ENCODE measurements at places on chromosomes 3 and 15.

DNA sequence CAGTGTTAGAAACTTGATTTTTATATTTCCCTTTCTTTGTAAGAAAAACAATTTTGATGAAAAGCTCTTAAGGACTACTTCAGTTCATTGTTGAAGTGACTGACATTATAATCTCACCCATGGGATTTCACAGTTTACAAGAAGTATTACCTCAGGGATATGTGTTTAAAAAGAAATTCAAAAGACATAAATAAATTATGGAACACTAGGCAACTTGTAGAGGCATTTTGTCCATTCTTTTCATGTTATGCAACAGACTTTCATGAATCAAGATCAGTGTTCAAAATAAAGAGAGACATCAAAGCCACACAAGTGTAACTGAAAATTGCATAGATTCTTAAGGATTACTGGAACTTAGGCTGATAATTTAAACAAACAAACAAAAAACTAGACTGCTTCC lies 196.8 kb upstream of the AGTR1 start:
- no peak for DNase-seq

GRCh38 chr3:53043738-53044137 lies 2.1 kb downstream of the SFMBT1 start:
- DNase-seq = no peak

DNA sequence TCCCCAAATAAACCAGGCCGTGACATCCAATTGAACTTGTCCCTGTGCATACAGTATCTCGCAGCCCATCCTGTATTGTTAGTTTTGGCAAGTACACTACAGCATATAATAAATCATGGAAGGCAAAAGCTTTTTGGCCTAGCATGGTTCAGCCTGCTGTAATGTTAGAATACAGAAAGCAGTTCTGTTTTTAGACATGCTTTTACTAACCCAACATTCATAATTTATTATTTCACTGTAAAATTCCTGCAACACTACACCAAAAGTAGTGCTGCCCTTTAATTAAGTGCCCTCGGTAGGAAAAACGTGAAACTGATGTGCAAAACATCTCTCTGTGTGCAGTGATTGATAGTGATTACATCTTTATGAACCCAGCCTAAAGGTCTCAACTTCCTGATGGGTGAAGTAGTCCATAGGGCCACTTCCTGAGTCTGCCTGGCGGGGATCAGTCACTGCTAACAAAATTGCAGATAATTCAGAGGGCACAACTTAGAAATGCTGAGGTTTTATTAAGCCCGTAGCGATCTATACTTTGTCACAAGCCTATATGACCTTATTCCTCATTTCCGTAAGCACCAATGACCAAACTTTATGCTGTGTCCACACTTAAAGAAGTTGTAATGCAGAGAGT lies 227.8 kb downstream of the CDIN1 start:
- DNase-seq = no peak

DNA sequence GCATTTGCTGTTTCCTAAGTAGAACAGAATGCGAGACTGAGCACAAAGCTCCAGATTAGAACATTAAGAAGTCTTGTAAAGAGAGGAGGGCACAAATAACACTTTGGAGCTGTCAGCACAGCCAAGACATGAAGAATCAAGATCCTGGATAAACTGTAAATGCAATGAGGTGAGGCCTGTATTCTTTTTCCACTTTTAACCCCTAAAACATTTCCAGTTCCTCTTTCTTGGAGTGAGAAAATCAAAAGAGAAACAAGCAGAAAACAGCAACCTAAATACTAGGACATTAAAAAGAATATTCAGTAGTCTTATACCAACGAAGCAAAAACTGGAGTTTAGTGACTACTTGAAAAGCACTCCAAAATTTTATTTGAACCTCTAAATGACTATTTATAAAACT lies 204.3 kb downstream of the ZBTB20 start:
- DNase-seq = no peak

- DNase-seq = no peak
Measured at GRCh38 chr3:171812811-171813210, 2.5 kb upstream of the PLD1 start.

GRCh38 chr3:189304465-189305351 lies 132.9 kb downstream of the TPRG1 start:
- no peak for DNase-seq

- DNase-seq = no peak
Measured at GRCh38 chr3:38707730-38708129, 58.2 kb upstream of the SCN5A start.

Data from stimulated activated effector memory CD8-positive, alpha-beta T cell treated with anti-CD3 and anti-CD28 coated beads, Interleukin-12 subunit alpha, Interleukin-12 subunit beta, amount 100 ng/mL, for 72 hours (primary cell).